COR-L47 (cell line): ENCODE measurements at places on chromosomes 5 and 9.

DNA sequence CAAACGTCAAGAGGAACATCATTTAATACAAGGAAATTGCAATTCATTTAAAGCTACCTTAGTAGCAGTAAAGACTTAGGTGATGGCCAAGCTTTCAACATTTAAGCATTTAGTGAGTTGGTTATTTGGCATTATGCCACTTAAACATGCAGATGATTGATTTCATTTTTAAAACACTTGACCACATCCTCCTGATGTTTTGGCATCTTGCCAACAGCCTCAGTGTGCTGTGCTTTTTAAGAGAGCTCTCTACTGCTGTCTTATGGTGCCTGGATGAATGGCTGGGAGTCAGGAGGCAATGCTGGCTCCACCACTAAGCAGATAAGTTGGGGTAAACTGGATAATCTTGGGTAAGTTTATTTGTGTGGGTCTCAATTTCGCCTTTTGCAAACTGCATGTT lies 364.5 kb downstream of the MAN2A1 start:
- DNase-seq: peak; percentile 87

DNA sequence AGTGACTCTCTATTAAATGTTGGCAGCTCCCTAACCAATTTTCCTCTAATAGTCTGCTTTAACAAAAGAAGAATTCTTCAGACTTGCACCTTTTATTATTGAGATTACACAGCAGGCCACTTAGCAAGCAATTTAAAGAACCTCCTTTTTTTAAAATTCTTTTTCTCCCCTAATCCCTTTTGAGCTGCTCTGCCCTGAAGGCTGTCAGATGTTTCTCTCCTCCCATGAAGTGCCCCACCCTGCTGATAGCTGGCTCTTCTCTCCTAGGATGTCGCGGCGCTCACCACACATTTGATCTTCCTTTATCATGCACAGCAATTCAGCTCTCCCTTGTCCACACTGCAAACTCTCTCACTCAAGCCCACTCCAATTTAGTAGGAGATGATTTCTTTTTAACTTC lies 1471.1 kb upstream of the ACO1 start:
- no peak for DNase-seq

DNA sequence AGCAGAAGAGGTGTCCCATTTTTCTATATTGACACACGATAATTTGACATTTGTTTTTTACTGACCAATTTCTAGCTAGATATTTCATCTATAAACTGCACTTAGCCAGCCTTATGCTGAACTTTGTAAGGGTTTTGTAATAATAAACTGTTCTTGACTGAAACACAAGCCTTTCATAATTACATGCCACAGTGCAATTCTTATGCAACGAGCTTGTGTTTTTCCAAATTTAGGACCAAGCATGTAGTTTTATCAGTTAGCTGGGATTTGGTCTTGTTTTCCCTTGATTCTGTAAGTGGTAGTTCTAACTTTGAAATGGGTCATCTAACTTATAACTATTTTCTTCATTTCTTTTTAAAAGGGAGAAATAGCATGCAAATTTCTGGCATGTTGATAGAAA lies 1.3 kb upstream of the LURAP1L start:
- DNase-seq: no peak

DNA sequence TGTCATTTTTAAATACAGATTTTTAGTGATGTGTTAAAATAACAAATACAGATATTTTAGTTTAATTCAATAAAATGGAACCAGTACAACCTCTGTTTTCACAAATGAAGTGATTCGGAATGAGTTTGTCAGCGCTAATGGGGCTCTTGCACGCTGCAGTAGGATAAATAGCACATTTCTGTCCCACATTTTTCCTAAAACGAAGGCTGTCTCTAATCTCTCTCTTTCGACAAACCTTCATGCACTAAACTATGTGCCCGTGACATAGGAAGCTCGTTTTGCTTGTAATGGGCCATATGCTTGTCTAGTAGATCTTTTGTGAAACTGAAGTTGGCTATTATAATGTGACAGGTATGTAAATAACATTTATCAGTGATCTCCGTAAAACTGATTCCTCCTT lies 100.5 kb downstream of the INIP start:
- DNase-seq: no peak

GRCh38 chr9:76901801-76902200 lies 4.1 kb downstream of the PRUNE2 start:
- DNase-seq: no peak

- DNase-seq: no peak
Observed at GRCh38 chr5:171520300-171521174, 101.1 kb downstream of the FGF18 start.

GRCh38 chr5:56412601-56413379 lies 179.7 kb upstream of the ANKRD55 start:
- DNase-seq: no peak

DNA sequence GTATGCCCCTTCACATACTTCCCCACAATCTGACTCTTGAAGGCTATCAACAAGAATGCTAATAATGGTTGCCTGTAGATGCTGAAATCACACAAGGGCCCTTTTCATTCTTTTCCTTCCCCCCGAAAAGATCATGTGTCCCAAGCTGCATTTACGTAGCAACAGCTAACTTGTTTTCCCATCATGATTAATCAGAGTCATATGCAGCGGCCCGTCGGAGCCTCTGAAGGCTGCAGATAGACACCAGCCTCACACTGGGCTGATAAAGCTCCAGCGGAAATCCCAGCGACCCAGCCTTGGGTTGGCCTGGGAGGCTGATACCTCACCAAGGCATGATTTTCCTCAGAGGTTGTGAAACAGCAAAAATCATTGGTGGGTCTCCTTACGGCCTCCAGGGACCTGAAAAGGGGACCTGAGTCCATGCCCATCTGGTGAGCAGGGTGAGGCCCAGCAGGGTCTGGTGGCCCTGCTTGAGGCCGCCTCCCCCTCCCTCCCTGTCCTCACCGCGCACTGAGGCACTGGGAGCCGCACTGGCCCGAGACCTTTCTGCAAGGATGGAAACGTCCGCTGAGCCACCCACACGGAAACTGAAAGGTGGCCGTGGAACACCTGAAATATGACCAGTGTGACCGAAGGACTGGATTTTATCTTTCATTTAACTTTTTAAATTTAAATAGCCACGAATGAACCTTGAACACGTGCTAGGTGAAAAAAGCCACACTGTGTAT lies 114.2 kb upstream of the PHYKPL start:
- DNase-seq: no peak

DNA sequence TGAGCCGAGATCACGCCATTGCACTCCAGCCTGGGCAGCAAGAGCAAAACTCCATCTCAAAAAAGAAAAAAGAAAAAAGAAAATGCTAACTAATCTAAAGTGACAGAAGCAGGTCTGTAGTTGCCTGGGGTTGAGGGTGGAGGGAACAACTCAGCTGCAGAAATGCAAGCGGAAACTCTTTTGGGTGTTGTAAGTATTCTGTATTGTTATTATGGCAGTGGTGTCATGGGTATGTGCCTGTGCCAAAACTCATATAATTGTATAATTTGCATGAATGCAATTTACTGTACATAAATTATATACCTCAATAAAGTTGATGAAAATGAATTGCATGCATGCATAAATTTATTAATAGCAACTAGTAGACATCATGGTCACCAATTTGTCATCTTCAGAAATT lies 23.0 kb upstream of the RPS23 start:
- DNase-seq: no peak

DNA sequence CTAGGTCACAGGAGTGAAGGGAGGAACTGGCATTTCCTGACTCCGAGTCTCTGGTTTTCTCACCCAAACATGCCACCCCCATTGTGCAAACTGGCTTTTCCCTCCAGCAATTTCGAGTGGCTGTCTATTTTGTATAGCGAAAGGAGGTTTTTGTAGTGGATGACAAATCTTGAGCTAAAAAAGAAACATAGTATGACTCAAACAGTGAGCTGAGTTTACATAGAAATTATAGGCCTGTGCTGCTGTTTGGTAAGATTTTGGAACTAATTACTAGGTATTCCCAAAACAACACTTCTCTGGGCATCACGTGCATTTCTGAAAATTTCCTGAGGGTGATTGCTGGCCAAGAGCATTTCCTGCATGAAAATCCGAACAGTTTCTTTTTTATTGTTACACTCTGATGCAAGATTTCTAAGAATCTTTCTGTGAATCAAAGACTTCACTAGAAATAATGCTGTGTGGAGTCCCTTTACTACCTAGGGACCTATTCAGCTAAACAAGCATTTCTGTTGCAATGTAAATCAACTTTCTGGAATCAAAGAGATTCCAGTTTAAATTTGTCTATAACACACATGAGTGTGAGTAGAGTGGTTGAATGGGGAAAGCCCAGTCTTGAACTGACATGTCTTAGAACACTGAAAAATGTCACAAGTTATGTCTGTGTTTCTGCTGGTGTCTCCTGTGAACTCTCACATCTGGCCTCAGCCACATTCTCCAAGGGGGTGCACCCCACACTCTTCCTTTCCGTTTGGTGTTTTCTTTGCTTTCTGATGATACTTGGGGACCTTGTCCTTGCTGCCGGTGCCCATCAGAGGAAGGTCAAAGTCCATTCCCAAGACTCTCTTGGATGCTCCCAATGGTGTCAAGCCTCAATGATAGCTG lies 33.3 kb upstream of the DAPK1 start:
- no peak for DNase-seq

GRCh38 chr5:144779368-144779767 lies 608.7 kb downstream of the KCTD16 start:
- no peak for DNase-seq

GRCh38 chr5:143453720-143454119 lies 50.2 kb upstream of the NR3C1 start:
- DNase-seq: no peak

DNA sequence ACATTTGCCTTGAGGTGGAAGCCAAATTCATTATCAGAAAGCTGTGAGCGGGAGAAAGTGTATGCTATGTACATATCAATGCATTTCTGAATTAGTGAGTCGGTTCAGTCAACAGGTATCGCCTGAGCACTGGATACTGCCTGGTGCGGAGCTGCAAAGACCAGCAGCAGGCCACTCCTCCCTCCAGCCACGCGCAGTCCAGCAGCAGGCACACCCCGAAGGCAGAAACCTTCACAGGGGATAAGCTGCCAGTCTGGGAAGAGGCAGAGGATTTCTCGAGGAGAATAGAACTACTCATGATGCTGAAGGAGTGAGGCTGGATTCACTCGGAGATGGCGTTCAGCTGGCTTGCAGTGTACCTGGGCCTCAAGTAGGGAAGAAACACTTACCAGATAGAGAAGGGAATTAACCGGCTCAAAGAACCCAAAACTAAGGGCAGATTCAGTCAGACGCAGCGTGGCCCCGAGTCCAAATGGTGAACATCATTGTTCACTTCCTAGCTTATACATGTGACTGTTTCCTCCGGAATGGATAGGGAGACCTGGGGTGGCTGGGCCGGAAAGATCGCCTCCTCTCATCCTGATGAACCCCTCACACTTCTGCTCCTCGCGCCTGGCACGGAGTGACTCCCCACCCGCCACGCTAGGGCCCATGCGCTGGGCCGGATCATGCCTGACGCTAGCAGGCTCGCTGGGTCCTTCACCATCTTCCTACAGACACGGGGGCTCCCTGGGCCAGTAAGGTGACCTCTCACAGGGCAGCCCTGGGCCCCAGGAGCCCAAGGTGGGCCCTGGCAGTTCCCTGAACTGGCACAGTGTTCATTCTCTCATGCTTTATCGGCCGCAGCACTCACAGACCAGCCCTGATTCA lies 78.1 kb upstream of the SPATA31C2 start:
- DNase-seq: no peak

DNA sequence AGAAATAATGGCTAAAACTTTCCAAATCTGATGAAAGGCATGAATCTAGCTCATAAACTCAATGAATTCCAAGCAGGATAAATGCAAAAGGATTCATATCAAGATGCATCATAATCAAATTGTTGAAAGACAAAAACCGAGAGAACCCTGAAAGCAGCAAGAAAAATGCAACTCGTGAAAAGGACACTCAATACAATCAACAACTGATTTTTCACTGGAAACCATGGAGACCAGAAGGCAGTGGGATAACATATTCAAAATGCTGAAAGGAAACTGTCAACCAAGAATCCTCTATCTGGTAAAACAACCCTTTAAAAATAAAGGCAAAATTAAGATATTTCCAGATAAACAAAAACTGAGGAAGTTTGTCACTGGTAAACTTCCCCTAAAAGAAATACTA lies 9.5 kb downstream of the FBXL17 start:
- no peak for DNase-seq

DNA sequence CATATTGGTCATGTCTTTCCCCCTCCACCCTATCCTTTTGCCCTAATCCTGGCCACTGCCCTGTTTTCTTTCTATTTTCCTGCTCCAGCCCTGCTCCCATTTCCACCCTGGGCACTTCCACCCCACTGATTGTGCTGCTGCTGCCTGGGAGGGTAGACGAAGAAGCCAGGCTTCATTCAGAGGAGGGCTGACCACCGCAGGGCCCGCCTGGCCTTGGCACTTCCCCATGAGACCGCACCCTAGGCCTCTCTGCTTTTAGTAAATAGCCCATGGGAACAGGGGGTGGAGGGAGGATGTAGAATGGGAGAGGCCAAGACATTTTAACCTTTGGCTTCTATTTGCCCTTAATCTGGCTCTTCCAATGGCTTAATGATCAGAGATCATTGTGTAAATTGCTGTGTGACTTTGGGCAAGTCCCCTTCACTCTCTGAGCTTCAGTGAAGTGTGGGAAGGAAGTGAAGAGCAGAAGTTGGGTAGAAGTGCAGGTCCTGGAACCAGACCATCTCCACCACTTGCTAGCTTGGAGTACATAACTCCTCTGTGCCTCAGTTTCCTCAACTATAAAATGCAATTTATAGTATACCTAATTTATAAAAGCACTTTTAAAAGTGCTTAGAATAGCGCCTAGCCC lies 13.6 kb upstream of the GPX3 start:
- DNase-seq: no peak

GRCh38 chr9:106283769-106284168 lies 579.2 kb upstream of the ZNF462 start:
- DNase-seq: no peak

DNA sequence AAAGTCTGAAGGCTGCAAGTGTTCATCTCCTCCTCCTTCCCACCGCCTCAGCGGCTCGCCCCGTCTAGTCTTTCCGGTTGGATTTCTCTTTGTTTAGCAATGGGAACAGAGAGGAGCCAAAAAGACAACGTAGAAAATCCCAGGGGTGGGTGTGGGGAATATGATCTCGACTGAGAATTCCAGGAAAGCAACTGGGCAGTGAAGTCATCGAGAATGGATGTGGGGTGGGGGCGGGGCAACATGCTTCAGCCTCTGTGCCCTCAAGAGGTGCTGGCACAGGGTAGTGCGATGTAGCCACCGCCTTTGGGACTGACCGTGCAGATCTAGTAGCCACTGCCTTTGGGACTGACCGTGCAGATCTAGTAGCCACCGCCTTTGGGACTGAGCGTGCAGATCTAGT lies 12.9 kb downstream of the MSX2 start:
- DNase-seq: no peak

GRCh38 chr5:28500511-28500910 lies 1462.1 kb upstream of the CDH9 start:
- DNase-seq: no peak

GRCh38 chr5:113673041-113673440 lies 159.5 kb downstream of the YTHDC2 start:
- DNase-seq: no peak

GRCh38 chr9:78031444-78031892 lies at the start of gene GNAQ:
Gene GNAQ (minus strand): TSS chr9:78031811. CDS start chr9:78031235, 576 bp downstream.
- DNase-seq: no peak
